ENCODE measurements at places on chromosomes 4 and X.
A peak's percentile ranks its signal among the peaks of the same experiment; 100 is the strongest.

DNA sequence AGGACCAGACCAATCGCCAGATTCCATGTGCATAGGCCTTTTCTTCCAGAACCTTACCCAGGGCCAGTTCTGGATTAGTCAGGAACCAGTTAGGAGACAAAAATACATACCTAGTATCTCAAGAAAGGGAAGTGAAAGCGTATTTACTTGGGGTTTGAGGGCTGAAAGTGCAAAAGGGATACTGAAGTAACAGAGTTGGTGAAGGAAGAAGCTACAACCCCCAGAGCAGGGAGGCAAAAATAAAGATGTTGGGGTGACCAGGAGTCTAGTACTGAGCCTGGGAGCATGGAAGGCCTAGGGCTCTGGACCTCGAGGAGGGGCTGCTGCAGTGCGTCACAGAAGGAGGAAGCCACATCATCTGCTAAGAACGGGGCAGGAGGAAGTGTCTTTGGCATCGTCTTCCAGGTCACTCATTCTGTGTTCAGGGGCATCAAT lies 38.3 kb downstream of the TKTL1 start:
- no peak for DNase-seq

- DNase-seq: peak; percentile 49
Measured at GRCh38 chrX:30308263-30309138, 689 bp downstream of the NR0B1 start.

- DNase-seq: no peak
Measured at GRCh38 chr4:29578329-29578728, 1141.8 kb upstream of the PCDH7 start.

DNA sequence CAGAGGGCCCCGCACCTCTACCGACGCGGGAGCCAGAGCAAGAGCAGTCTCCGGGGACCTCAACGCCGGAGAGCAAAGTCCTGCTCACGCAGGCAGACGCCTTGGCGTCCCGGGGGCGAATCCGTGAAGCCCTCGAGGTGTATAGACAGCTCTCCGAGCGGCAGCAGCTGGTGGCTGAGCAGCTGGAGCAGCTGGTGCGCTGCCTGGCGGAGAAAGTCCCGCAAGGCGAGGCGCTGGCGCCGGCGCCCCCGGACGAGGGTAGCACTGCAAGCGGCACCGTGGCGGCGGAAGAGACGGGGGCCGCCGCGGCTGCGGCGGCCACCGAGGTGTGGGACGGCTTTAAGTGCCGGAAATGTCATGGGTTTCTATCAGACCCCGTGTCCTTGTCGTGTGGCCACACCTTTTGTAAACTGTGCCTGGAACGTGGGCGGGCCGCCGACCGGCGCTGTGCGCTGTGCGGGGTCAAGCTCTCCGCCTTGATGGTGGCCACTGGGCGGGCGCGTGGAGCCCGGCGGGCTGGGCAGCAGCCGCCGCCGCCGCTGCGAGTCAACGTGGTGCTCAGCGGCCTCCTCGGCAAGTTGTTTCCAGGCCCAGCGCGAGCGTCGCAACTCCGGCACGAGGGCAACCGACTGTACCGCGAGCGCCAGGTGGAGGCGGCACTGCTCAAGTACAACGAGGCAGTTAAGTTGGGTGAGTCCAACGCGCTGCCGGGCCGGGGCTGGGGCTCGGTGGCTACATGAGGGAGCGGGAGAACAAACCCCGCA lies 672 bp downstream of the LONRF3 start:
- peak; percentile 45 for DNase-seq

DNA sequence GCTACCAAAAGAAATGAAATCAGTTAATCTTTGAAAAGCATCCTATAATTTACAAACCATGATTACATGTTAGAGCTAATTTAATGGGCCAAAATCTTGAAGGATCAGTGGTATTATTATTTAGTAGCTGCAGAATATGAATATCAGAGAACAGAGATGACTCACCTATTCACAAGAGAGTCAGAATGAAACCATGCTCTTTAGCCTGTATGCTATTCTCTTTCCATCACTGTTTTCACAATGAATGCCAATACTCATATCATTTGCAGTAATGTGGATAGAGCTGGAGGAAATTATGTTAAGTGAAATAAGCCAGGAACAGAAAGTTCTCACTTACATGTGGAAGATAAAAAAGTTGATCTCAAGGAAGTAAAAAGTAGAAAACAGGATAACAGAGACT lies 414.1 kb downstream of the CENPC start:
- no peak for DNase-seq

DNA sequence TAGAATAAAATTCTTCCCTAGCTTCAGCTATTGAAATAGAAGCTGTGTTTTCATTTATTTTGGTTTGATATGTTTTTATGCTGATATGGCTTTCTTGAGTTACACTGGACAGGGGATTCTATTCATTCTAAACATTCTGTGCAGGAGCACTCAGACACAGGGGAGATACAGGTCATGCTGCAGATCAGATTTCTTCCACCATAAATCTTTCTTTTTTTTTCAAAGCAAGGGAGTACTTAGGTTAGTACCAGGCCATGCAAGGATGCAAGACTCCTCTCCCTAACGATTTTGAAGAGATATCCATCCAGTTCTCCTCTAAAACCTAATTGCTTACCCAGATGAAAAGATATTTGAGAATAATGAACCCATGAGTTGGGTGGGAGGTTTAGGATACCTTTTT lies 21.4 kb downstream of the ETDC start:
- DNase-seq: no peak

GRCh38 chrX:72269671-72270251 lies 7.3 kb downstream of the RPS4X start:
- DNase-seq: no peak

DNA sequence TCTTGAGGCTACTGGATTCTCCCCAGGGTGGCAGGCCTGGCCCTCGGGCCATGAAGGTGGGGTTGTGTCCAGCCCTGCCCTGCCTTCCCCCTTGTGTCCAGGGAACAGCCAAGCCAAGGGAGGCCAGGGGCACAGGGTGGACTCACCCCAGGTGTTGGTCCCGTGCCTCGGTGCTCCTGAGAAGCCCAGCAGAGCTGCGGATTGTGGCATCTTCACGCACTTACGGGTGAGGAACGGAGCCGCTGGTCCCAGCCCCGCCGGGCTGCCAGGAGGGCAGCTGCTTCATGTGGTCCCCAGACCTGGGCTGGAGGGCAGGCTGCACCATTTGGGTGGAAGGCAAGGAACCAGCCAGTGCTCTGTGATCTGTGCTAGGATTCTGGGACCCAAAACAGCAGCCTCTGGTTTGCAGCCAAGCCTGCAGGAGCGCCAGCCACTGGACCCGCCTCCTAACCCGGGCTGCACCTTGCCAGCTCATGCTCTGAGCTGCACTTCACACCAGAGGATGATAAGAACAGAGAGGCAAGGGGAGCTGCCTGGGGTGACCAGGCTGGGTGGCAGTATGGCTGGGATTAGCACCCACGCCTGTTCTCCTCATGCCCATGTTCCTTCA lies 36.1 kb upstream of the HMX1 start:
- DNase-seq: no peak
